ENCODE measurements at places on chromosomes 13 and 19.

GRCh38 chr13:100887729-100888151 is 213.1 kb upstream of the TMTC4 start:
- DNase-seq = no peak

DNA sequence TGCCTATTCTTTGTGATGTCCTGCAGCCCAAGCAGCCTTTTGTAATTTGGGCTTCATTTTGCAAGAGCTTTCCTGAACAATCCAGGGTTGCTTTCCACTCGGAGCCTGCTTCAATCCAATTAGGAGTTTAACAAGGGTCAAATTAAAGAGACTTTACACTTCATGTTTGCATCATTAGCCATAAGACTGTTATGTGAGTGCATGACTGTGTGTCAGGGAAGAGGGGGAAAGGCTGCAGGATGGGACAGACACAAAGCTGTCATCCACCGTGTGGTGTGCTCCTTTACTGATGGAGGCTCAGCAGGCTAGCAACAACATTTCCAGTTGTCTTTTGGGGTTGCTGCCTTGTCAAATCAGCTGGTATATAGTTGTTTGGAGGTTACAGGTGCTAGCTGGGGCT is 23.7 kb upstream of the MAB21L1 start:
- DNase-seq = no peak

GRCh38 chr19:43628646-43629326 is 9.4 kb upstream of the ZNF428 start:
- no peak for DNase-seq

DNA sequence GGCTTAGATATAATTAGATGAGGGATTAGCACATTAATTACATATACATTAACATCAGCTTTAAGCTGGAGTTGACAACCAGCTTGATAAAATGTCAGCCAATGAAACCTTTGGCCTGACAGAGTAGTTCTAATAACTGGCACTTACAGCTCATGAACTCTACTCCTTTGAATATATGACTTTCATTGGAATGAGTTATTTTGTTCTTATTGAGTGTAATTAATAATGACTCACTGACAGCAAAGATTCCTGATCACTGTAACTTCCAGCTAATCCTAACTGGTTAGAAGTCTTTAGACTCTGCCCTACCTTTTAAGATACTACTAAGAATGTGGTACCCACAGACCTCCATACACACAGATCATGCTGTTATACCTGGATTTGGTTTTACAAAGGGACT is 41.0 kb downstream of the EFNB2 start:
- no peak for DNase-seq

Data from B cell (primary cell).